ENCODE measurements at places on chromosomes 6 and 20.

GRCh38 chr6:44800171-44800783, 412.8 kb downstream of the CDC5L start:
- DNase-seq: peak; percentile 92

DNA sequence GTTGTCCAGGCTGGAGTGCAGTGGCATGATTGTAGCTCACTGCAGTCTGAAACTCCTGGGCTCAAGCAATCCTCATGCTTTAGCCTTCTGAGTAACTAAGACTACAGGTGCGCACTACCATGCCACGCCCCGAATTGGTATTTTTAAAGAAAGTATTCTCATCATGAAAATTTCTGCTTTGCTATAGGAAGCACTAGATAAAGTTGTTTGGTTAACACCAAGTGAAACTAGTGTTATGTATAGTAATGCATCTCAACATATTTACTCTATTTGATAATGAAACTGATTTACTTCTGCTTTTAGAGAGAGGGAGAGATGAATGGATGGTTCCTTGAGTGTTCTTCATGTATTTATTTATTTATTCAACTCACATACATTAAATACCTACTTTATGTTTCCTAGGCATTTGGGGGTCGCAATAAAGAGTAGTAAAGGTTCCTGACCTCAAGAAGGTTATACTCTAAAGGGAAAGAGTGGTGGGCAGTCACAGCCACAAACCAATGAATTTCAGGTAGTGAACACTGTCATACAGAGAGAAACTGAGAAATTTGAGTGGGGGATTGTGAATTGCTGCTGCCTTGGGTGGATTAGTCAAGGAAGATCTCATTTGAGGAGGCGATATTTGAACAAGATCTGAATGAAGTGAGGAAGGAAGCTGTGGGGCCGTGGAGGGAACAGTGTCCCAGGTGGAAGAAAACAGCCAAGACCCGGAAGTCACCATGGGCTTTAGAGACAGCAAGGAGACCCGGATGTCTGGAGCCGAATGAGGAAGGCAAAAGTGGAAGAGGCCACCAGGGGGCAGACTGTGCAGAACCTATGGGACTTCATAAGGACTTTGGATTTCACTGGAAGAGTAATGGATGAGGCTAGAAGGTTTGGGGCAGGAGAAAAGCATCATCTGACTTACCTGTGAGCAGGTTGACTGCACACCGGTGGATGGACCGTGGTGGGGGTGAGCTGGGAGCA, 185.6 kb downstream of the TSHZ2 start:
- DNase-seq: peak; percentile 65

DNA sequence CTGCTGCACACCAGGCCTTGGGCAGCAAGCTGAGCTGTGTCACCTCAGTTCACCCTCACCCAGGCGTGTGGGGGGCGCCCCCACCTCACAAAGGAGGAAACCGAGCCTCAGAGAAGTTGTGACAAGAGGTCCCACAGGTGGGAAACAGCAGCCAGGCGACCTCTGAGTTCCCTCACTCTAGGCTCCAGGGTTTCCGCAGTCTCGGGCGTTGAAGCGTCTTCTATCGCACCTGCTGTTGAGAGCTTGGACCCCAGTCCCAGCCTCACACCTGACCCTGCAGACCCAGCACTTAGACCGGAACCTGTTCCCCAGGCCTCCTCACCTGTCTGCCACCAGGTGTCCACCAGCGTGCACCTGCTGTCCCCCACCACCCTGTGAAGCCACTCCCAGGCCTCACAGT, 22.3 kb upstream of the APMAP start:
- DNase-seq: no peak

DNA sequence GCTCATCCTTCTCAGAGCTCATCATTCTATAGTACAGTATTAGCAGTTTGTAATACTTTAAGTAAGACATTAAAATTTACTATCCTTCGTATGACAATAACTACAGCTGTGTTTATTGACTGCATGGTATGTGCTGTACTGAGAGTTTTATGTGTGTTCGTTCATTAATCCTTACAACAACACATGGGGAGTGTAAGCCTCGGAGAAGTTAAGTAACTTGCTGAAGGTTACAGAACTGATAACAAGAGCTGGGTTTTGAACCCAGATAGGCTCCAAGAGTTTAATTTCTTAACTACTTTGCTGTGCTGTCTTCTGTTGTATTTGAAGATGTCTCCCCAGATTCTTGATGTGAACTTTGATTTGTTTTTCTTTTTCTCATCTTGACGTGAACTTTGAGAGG, 23.7 kb downstream of the BRPF3 start:
- DNase-seq: no peak

GRCh38 chr6:133062077-133062476, 179.1 kb upstream of the EYA4 start:
- peak; percentile 76 for DNase-seq

GRCh38 chr20:57326667-57327455, 2.7 kb upstream of the SPO11 start:
- no peak for DNase-seq
